ENCODE measurements at places on chromosomes 7 and 10.

- no peak for DNase-seq
These were observed 291.3 kb upstream of the ZMIZ1 start for GRCh38 chr10:78777466-78777865.

- no peak for DNase-seq
These were observed 33.2 kb upstream of the RAB18 start for GRCh38 chr10:27470885-27471284.

GRCh38 chr10:36516281-36516680, 609.1 kb upstream of the ANKRD30A start:
- DNase-seq = no peak

GRCh38 chr10:85619832-85620231, 746.8 kb downstream of the GRID1 start:
- DNase-seq = no peak

DNA sequence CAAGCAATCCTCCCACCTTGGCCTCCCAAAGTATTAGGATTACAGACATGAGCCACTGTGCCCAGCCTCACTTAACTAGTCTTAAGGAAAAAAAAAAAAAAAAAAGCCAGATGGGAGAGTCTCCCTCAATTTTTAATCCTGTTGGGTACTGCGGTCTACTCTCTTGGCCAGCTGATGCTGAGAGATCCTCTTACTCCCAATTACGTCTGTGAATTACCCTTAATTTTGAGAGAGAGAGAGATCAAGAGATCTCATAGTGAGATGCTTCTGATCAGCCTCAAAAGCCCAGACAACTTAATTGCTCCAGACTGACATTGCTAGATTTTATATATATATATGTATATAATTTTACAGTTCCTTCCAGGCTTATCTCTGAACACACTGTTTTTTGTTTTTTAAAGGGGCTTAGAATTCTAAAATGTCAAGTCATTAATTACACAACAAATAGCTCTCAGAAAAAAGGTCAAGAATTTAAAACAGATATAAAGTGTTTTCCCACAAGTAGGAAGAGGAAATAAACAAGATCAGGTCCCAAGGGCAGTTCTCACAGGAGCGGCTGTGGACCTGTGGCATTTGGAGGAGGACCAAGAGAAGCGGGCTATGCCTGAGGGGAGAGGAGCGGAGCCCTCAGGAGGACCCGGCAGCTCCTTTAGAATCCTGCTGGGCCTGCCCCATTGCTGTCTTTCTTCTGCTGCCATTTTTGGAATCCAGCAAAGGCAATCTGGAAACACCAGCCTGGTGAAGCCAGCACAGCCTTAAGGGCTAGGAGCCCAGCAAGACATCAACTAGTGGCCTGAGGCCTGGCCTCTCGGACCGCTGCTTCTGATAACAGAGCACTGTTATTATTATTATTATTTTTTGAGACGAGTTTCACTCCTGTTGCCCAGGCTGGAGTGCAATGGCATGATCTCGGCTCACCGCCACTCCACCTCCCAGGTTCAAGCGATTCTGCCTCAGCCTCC, 30.1 kb downstream of the DENND2A start:
- no peak for DNase-seq

GRCh38 chr7:142533920-142534319, 215.4 kb upstream of the PRSS1 start:
- no peak for DNase-seq

DNA sequence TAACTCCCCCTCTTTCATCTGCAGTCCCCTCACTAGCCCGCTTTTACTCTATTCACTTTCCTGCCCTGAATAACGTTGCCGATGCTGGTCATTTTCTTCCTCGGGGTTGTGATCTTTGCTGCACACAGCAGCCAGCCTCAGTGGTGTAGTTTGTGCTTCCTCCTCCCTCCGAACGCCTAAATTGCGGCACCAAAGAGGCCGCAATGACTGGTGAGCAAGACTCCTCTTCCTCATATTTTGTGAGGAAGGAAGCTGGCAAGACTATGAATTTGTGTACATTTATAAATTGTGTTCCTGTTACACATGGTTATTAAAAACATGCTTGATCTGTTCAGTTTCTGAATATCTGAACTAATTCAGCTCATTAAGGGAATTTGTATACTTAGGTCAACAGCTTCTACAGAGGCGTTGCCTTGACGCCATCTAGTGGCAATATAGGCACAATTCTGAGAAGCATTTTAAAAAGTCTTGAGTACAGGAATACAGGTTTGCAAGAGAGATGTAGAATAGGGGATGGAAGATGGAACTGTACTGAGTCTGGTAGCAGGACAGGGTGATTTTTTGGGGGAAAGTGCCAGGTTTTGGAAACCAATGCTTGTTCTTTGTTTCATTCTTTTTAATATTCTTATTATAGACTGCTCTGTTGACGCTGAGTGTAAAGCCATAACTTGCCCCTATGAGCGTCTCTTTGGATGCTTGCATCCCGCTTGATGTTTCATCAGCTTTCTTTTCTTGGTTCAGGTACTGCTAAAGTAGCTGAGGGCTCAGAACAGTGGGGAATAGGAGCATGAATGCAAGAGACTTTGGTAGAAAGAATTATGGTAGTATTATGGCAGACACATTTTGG, 4.1 kb upstream of the TAS2R5 start:
- DNase-seq = peak; percentile 44

DNA sequence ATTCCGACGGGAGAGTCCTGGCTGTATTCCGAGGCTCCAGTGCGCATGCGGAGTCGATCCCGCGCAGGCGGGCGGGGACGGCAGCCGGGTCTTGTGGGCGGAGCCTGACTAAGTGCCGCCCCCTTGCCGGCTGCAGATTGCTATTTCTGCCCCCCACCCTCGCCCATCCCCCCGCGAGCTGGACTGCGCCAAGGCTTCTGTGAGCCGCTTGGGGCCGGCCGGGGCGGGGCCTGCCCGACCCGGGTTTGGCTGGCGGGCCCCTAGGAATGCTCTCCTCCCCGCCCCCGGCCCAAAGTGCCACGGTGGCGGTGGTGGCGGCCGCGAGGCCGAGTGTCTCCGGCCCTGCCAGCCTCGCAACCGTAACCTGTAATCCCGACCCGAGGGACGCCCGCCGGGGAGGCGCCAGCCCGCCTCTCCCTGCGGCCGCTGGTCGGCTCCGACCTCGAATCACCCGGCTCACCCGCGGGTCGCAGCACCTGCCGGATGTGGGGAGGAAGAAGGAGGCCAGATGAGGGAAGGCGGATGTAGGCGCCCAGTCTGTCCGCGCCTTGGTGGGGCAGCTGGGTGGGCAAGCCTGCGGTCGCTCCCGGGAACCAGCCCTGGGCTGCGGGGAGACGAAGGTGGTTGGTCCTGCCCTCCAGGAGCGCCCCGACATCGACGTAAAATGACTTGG, 702 bp upstream of the KAZALD1 start:
- DNase-seq = peak; percentile 94

GRCh38 chr7:14233076-14233867, 243.8 kb upstream of the ETV1 start:
- no peak for DNase-seq

Data from activated CD8-positive, alpha-beta memory T cell treated with anti-CD3 and anti-CD28 coated beads, Interleukin-2, amount 10 ng/mL, durations not matched to agents 7 days and 5 days (primary cell).